ENCODE measurements at places on chromosomes 7 and 10.

DNA sequence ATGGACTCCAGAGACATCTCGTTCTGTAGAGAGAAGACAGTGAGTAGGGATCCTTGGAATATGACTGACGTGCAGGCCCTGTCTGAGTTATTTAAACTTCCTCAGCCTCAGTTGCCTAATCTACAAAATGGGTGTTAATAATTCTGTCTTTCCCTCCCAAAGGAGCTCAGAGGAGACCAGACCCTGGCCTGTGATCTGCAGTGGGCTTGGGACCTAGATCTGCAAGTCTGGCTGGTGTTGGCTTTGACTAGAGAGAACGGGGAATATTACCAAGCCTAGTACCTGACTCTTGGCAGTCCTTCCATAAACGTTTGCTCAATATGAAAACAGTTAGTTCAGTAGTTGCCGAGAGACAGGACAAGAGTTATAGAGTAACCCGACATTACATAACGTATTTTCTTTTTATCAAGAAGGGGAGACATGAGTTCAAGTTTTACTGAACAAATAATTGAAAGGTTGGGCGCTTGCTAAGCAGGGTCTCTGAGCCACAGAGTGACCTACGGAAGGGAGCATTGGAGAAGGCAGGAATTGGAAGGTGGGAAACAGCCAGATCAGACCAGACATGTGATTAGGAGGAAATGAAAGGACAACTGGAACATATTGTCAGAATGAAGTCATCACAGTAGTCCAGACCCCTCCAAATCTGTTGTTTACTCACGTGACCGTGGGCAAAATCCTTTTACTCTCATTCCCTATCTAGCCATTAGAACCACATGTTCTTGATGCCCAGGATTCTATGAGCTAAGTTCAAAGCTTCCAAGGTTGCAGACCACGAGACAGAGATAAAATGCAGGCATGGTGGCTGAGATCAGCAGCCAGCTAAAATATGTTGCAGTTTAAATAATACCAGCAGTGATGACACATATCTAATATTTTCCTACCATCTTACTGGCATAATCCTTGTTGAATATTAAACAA is 10.9 kb upstream of the CYP3A4 start:
- no peak for DNase-seq

DNA sequence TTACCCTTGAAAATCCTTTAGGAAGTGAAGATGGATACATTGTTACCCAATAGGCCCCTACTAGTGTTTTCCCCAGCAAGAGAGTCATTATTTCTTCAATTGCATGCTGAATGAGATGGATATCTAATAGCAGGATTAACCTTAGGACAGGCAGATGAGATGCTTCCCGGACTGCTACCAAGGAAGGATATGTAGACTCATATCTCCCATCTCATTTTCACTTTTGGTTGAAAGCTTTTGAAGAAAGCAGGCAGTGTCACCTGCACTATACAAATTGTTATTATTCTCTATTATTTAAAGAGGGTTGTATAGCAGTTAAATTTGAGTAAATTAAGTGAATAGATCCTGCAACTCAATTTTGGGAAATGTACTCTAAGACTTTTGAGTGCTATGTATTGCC is 17.0 kb upstream of the ARHGAP21 start:
- no peak for DNase-seq

- no peak for DNase-seq
Observed at GRCh38 chr7:104175361-104175984, 32.3 kb downstream of the ORC5 start.

DNA sequence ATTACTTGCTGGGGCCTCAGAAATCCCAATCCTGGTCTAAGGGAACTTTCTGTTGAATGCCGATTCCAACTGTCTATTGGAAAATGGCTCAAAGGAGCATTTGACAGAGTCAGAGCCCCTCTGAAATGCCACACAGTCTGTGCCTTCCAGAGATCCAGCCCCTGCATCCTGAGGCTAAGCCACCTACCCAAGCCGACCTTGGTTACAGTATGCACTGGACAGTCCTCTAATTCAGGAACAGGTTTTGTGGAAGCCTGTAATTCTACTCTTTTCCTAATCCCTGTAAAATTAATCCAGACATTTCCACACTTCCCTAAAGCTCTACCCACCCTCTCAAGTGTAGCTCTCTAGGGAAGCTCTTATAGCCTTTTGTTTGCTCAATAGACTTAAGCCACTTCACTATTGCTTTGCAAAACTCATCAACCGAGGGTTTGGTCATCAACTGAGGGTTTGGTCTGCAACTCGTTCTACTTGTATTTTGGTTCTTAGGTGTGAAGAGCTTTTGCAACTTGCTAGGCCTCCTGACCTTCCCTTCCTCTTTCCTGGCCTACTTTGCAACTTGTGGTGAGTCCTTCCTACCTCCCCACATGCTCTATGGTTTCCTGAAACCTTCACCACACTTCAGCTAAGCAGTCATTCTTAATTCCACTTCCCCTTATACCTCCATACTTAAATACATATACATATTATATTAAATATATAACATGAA is 364.8 kb downstream of the SFMBT2 start:
- peak; percentile 70 for DNase-seq

GRCh38 chr7:118452128-118452527 is 227.6 kb downstream of the ANKRD7 start:
- DNase-seq: no peak

DNA sequence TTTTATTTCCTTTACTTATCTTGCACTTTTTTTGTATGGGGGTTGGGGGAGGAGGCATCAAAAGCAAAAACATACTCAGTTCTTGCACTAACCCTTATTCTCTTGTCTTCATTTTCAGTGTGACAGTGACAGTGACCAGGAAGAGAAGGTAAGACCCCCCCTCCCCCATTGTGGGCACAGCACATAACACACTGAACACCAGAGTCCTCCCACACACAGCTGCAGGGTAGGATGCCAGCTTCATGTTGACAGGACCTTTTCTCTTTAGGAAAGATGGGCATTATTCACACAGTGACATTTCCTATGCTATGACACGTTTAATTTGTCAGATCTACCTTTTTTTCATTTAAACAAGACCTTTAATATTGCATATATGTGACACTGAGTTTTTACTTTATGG is 696.3 kb upstream of the GALNT17 start:
- no peak for DNase-seq

- DNase-seq: no peak
Observed at GRCh38 chr7:54141576-54141975, 400.6 kb upstream of the VSTM2A start.

GRCh38 chr7:146926841-146927240 is 810.2 kb downstream of the CNTNAP2 start:
- DNase-seq: no peak

DNA sequence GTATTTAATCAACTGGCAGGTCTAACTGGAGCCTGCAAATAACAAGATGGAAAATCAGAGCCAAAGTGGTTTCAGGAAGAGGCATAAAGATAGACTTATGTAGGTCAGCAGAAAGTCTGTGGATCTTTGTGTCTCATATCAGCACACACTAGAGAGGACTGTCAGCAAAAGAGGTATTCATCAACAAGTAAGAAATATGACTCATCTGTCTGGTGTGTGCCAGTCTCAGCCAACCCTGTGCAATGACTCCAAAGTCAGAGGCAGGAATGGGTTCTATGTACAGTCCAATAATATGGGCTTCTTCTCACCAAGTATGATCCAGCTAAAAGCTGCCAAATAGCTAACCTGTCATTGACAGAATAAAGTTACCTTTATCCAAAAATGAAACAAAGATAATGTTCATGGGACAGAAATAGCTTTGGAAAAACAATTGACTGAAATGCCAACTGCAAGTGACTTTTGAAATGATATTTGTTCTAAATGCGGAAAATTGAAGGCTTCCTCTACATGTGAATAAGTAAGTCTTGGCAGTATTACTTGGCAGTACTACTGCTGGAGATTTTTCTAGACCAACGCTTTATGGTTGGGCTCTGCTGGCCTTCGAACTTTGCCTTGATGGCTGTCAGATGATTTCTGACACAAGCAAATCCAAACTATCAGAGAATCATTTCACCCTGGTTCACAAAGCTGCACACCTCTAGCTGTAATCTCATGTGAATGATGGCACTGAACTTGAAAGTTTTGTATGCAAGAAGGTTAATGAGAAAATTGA is 272.3 kb upstream of the SEMA3C start:
- no peak for DNase-seq

- DNase-seq: no peak
Observed at GRCh38 chr10:71731791-71732190, 12.2 kb upstream of the C10orf105 start.

DNA sequence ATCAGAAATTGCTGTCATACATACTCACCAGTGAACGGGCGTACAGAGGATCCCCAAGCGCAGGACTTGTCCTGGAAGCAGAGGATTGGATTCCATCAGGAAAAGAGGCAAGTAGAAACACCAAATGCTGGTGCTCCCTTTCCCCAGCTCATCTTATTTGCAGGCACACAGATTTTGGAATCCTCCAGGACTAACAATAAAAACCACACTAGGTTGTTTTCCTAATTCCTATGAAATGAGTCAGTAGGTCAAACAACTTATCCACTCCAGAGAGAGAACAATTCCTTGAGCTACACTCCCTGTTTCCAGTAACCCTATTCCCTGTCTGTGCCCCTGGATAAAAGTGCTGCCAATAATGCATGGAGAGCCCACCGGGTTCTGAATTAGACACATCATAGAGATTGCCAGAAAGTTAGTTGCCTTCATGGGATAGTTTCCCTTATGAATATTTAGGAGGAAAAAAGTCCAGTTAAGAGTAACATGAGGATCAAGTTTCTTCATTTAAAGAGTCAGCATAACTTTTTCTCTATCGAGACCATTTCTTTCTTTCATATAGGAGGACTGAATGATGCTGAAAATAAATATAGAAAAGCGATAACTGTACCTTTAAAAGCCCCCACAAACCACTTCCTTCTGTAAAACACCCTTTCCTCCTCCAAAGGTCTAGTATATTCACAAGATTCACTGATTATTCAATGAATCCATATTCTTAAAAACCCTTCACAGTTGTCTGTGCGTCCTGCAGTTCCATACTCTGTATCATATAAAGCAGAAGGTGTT is 178.3 kb upstream of the KLF14 start:
- DNase-seq: no peak

- no peak for DNase-seq
Observed at GRCh38 chr7:30810986-30811385, 39.8 kb downstream of the MINDY4 start.

GRCh38 chr7:114158275-114158674 is 239.5 kb upstream of the PPP1R3A start:
- DNase-seq: no peak

DNA sequence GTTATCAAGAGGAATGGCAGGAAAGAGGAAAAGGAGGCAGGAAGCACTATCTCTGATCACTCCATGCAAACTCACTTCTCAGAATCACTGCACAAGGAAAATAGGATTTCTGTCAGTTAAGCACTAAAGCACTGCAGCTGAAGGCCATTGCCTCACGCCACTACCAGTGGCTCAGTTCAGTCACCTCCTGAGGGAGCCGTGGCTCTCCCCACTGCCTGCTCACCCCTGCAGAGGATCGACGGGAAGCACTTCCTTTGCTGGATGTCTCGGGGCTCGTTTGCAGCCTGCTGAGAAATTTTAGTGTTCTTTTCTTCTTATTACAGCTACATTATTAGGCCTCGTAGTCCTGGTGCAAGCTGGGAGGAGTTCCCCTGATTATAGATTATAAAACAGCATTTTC is 90.1 kb upstream of the ADCY1 start:
- DNase-seq: no peak

- DNase-seq: no peak
Observed at GRCh38 chr7:128059143-128059988, 28.1 kb upstream of the LRRC4 start.

DNA sequence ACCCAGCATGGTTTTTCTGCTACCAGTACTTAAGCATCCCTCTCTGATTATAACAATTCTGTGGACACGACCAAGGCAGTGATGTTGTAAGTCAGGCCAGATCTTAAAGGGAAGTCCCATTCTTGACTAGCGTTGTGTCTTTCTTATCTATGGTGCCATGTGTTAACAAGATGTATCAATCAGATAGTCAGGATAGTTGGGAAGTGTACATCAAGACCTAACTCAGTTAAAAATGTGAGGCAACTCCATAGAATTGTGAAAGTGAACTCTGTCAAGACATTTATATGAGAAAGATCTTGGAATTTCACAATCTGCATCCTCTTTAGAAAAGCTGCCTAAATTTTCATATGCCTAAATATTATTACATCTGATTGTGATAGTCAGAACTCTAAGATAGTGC is 341.7 kb upstream of the SEMA3D start:
- DNase-seq: no peak

- DNase-seq: no peak
Observed at GRCh38 chr10:11320809-11321520, 290.5 kb downstream of the USP6NL start.

DNA sequence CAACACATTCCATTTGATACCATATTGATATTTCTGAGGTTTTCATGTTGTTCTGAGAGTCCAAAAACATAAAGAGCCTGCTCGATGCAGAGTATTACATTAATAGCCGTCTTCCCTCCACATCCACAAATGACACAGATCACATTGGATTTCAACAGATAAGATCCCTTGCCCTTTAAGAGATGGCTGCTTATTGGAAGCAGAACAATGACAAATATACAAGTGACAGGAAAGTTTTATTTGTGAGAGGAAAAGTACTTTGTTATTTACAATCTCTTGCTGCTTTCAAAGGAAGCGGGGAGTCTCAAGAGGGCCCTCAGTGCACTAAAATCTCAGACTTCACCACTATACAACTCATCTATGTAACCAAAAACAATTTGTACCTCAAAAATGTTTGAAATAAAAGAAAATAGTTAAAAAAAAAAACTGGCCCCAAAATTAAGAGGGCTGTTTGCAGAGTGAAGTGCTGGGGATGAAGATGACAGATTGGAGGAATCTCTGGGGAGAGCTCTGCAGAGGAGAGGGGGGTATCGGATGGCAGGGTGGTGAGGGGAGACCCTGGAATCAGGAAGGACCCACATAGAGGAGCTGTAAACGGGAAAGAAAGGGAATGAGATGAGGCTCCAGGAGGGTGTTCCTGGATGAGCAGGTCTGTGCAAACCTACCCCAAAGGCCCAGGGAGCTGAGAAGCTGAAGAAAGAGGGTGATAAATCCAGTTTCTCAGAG is 42.5 kb upstream of the ZNF438 start:
- DNase-seq: peak; percentile 14

DNA sequence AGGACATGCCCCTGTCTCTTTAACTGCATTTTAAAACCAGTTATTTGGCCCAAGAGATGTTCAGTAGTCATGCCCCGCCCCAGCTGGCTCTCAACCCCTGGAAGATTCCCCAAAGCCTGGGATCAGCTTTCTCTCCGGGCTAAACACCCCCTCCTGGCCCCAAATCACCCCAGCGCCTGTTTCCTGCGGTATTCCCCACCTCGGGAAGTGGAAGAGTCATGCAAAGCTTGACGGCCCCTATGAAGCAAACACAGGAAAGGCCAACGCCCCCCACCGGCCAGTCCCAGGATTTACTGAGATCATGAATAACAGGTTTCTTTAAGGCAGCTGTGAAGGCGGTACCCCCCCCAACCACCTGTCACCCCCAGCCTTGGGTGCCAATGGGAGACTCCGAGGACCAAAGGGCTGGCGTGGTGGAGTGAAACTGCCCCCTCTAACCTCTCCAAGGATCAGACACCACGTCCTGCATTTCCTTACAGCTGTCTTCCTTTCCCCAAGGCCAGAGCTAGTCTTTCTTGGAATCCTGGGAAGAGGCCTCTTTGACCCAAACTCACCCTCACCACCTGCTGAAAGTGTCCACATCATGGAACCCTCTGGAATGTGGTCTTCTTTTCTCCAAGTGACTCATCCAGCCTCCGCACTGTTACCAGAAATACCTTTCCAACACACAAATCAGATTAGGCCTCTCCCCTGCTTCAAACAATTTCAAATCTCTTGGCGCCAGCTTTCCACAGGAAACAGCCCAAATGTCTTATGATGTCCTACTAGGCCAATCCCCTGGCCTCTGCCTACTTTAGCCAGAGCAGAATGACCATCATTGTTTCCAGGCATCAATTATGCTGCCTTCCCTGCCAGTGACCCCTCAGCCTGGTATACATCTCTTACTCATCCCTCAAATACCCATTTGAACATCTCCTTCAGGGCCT is 301.5 kb downstream of the ZEB1 start:
- DNase-seq: peak; percentile 65
